ENCODE measurements at places on chromosomes 3 and 15.

GRCh38 chr15:76336254-76337058 is at the start of gene ISL2:
Gene ISL2 (plus strand): TSS chr15:76336773. CDS start chr15:76336884, 111 bp downstream.
- no peak for DNase-seq

DNA sequence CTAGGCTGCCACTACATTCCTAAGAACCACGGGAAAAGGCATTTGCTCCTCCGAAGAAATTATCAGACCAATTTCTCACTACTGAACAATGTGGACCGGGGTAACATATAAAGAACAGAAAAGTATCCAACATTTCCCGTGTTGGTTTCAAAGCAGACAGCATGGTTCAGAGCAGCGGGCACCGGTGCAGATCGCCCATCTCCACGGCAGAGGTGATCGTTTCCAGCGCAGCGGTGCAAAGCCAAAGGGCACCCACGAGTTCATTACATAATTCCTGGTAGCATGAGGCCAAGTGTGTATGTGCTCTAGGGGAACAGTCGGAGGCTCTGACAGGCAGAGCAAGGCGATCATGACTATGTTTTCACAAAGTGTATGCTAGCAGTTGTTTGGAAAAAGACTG is 13.2 kb downstream of the GRK7 start:
- no peak for DNase-seq

DNA sequence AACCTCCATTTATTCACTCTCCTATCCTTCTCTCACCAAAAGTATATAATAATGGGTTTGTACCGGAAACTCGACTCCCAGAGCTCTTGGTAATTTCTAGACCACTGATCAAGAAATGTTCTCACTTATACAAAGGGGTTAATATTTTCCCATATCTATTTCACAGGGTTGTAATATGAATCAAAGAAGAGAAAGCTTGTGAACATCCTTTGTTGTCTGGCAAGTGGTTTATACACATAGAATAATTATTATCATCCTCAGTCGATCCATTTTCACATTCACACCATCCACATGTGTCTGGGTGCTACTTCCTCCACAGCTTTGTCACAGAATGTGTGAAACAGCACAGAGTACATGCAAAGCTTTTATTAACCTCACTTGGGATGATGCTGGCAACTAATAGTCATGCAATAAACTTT is 29.9 kb upstream of the STT3B start:
- no peak for DNase-seq

GRCh38 chr3:195708626-195709481 is 11.9 kb upstream of the MUC20 start:
- DNase-seq = no peak

DNA sequence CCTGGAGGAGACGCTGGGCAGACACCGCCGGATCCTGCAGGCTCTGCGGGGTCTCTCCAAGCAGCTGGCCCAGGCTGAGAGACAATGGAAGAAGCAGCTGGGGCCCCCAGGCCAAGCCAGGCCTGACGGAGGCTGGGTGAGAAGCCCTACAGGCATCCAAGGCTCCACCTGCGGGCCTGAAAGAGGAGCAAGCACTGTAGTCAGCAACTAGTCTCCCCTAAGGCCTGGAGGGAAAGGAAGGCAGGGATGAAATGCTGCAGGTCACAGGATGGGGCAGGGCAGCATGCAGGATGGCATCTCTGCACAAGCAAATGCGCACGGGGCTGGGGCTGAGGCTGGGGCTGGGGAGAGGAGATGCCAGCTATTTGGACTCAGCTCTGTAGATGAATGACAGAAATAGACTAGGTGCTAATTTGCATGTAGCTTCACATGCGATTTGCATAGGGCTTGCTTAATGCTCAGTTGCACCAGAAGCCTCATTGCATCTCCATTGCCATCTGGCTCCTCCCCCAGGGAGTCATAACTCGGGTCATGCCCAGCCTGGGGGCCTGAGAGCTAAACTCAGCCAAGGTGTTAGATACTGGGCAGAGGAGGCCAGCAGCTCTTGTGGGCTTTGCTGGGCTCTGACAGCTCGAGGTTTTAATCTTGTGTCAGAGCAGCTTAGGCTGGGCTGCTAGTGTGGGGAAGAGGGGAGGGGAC is 5.2 kb upstream of the CPLX3 start:
- DNase-seq = no peak

DNA sequence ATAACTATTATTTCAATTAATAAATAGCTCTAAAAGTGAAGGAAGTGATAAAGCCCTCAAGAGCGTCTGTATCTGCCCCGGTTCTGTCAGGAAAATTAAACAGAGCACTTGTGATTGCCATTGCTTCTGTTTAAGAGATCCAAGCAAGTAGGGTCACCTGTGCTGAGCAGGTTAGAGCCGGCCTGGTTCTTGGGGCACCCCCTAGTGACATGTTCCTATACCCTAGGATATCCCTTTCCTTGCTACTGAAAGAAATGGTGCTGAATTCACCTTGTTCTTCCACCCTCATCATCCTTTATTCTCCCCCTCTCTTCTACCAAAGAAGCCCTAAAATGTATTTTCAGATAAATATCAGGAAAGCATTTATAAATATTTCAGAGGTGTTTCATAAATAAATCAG is 323.5 kb downstream of the RORA start:
- DNase-seq = peak; percentile 19

GRCh38 chr3:107629566-107629965 is 106.8 kb downstream of the BBX start:
- no peak for DNase-seq

- no peak for DNase-seq
Measured at GRCh38 chr3:42703695-42704025, 1.1 kb upstream of the HHATL start.

DNA sequence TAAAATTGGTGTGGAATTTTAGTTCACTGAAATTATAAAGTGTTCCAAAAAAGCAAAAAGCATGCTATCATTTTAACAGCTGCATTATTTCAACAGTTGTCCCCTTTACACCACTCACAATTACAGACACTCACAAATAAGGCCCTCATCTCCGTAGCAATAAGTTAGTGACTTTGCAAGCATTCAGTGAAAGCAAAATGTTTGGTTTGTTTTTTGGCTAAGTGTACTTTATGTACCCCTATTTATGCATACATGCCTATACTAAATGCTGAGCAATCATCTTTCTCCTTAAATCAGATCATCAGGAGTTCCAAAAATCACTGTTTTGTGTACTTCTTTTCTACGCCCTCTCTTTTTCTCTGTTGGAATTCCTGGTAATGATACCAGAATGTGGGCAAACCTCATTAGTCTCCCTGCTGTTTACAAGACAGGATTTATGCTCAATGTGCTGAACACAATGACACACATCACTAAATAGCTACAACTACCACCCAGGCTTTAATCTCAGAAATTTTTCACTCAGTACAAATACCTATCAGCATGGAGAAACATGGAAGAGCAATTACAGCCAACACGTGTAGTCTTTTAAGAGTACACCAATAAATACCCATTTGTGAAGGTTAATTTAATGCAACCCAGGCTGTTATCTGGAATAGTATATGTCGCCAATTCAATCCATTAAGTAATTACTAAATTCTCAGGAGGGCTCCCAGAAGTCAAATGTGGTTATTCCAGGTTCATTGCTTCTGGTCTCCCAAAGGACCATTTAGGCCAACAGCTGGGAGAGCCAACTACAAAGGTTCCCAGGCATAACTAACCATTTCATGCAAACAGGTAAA is 12.0 kb downstream of the ALDH1A2 start:
- no peak for DNase-seq

GRCh38 chr3:172341482-172342059 is 106.7 kb downstream of the GHSR start:
- no peak for DNase-seq

DNA sequence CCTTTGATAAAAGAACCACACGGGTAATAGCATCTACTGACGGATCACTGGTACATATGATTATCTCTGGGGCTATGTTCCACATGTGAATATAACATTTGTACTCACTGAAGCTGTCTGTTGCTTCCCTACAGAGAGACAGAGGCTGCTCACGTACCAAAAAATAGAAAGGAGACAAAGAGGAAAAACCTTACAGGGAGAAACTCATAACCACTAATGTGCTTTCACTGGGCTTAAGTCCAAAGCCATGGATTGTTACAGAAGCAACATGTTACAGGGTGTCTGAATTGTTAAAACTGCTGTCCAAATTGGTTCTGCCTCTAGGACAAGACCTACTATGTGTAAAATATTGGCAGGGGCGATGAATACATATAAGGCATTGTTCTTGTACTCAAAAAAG is 311.9 kb downstream of the FOXP1 start:
- DNase-seq = no peak

- no peak for DNase-seq
Measured at GRCh38 chr3:177230641-177231040, 33.4 kb upstream of the TBL1XR1 start.

DNA sequence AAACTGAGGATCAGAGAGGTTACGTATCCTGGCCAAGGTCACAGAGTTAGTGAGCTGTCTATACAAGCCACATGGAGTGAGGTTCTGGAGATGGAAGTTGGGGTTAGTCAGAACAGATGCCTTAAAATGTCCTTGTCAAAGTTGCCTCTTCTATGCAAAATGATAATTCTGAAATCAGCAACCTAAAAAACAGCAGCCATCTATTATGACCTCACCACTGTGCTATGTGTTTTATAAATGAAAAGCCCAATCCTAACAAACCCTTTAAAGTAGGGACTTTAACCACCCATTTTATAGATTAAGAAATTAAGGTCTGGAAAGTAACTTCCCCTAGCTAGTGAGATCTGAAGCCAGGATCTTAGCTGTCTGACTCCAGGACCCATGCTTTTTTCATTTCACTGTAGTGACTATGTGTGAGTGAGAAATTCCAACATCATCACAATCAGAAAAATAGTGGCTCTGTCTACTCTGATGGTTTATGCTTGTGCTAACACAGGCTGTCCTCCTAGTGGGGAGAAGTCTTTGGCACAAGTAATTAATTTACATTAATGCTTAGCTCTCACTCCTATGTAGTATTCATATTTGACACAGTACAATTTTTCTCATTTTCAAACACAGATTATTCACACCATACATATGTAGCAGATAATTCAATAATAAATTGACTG is 143.6 kb downstream of the ANO10 start:
- no peak for DNase-seq

Measured in activated CD4-positive, alpha-beta T cell treated with anti-CD3 and anti-CD28 coated beads for 1 hour (primary cell).